ENCODE measurements at places on chromosomes 2 and 18.

DNA sequence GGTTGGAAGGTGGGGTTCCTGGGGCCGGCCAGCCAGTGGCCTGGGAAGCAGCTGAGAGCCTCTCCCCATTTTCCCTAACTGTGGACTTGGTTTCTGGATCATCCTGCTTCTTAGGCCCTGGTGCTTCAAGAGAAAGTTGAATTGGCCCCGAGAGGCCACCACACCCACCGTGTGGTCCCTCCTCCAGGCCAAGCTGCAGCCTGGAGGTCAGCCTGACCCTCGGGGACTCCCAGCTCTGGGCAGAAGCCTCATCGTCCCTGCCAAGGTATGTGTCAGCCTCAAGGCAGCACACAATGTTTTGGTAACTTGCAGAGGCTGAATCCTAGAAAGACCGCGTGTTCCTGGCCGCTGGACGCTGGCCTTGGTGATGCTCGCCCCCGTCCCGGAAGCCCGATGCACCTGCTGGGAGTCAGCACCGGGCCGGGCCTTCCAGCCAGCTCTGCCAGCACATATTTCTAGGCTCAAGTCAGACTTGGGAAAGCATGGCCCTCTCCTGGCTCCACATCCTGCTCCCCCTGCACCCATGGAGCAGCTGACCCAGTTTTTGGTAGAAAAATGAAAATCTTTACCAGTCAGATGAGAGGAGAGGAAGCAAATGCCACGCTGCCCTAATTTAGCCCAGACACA lies 72.6 kb downstream of the ACTR2 start:
- no peak for DNase-seq

GRCh38 chr18:41829647-41830516 lies 125.2 kb upstream of the PIK3C3 start:
- DNase-seq, result no peak

GRCh38 chr2:21257621-21258020 lies 133.9 kb downstream of the TDRD15 start:
- no peak for DNase-seq

DNA sequence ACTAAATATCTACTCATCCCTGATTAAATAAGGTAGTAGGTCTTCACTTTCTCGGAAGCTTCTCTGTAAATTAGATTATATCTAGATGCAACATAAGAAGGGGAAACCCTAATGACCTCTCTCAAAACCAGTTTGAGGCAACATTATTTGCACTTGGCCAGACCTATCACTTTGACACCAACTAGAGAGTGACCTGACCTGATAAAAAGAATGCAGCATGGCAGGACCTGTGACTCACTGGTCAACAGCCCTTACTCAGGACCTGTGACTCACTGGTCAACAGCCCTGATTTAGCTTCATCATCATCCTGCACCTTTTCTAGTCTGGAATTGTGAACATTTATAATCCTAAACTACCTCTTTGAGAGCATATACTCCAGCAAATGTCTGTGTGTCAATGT lies 1957.7 kb upstream of the CELF4 start:
- no peak for DNase-seq

DNA sequence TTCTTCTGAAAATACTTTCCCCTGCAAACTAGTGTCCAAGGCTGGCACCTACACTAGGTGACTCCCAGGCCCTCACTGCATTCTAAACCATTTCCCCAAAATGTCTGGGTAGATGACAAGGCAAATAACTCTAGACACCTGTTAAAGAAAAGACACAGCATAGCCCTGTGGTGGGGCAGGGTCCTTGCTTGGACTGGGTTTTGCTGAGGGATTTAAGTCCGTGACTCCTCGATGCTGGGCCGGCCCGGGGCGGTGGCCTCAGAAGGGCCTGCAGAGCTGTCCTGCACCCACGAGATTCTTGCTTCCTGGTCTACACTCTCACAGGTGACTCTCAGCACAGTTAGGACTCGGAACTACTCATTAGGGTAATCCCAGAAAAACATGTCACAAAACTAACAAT lies 55.2 kb downstream of the MBP start:
- no peak for DNase-seq

- DNase-seq, result no peak
Observed at GRCh38 chr2:196213252-196213980, 42.0 kb upstream of the STK17B start.

DNA sequence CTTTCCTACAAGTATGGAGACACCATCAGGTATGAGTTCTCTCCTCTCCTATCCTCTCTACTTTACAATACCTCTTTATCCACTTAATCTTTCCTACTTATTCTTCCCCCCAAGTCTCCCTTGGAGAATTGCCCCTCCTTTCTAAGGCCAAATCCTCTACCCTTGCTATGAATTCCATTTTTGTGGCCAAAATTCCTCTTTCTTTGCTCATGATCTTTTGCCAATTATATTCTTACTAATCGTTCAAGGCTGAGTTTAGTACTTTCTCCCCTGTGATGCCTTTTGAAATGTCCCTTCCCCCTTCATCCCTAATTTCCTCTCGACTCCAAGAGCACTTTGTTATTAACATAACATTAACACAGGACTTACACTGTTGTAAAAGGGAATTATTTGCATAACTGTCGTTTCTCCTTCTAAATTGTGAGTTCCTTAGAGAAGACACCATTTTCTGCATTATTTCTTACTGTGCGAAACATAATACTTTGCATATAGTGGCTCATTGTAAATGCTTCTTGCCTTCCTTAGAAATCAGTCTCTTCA lies 133.4 kb downstream of the KCTD1 start:
- no peak for DNase-seq

GRCh38 chr2:174903264-174903556 lies 102.0 kb downstream of the CHN1 start:
- no peak for DNase-seq

DNA sequence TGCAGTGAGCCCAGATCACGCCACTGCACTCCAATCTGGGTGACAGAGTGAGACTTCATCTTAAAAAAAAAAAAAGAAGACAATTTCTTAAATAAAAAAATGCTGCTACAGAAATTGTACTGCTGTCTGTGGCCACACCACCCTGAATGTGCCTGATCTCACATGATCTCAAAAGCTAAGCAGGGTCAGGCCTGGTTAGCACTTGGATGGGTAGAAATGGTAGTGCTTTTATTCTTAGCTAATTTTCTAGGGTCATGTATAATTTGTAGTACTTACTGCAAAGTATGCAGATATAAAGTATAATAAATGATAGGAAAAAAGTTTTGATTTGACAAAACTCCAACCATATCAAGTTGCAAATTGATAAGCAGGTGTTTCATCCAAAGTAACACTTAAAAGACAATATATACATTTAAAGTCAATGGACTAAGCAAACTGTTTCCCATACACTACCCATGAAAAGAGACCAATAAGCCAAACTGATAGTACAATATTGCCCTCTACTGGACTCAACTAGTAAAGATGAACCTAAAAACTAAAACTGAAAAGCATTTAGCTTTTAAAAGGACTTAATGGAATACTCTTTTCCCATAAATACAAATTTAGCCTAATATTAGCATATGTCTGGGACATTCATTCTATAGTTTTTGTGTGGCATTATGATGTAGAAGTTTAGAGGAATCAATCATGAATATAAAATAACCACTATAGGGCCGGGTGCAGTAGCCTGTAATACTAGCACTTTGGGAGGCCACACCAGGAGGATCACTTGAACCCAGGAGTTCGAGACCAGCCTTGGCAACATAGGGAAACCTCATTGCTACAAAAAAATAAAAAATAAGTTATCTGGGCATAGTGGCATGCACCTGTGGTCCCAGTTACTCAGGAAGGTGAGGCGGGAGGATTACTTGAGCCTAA lies 18.6 kb upstream of the PEX13 start:
- peak; percentile 78 for DNase-seq

DNA sequence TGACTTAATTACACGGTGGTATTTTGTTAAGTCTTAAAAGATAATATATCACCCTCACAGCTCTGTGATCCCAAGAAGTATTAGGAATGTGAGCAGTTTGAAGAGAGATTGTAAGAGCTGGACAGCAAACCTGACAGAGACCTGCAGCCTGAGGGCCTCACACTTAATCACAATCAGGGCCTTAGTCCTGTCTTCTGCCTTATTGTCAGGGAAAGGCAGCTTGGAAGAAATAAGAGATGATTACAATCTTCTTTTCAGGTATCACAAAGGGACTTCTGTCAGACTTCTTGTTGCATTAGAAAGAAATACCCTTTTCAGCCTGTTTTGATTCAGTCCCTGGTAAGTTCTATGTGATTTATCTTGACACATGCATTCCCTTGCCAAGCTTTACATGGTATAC lies 1433.8 kb upstream of the SLC39A10 start:
- no peak for DNase-seq

DNA sequence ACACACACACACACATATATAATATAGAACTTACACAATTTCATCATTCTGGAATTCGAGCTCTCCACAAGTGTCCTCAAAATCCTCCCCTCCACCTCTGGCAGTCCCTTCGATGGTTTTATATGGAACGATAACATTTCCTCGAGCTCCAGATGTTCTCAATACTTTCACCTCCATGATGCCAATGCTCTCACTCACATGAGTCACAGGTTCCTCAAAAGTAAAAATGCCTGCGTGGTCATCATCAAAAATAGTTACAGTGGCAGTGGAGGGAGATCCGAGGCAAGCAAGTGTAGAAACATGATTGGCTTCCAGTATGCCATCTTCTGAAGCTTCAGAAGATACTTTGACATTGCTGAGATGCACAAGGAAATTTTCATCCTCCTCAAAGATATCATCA lies 23.5 kb downstream of the SLC8A1 start:
- no peak for DNase-seq

GRCh38 chr2:176852667-176853066 lies 359.9 kb upstream of the HNRNPA3 start:
- peak; percentile 2 for DNase-seq

DNA sequence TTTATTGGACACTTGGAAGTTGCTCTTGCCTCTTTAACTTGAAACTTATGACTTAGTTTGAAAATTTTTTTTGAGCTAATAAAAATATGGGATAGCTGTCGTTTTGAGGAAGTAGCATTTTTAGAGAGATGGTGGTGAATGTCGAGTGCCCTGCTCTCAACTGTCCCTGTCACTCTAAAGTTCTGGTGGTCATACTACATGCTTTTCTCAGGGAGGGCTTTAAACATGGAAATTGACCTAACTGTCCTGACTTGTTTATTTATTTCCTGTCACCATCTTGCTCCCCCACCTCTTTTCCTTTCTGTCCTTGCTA lies 16.0 kb downstream of the CEP192 start:
- peak; percentile 72 for DNase-seq

DNA sequence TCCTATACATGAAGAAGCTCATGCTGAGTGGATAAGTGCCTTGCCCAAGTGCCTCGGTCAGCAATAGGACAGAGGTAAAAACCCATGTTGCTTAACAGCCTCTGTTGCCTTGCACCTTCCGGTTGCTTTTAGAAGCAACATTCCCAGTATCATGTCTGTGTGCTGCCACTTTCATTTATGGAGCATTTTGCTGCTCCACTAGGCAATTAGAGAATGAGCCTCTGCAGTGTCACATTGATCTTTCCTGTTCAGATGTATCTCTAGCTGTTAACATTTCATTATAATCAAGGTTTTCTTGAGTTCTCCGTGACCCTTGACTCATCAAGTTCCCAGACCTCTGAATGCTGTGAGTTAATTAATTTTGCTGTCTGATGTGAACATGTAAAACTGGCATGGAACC lies 134.5 kb upstream of the EPB41L3 start:
- DNase-seq, result no peak

GRCh38 chr18:58119819-58120218 lies 75.8 kb downstream of the NEDD4L start:
- DNase-seq, result no peak

GRCh38 chr2:14706201-14706600 lies 73.7 kb downstream of the LRATD1 start:
- no peak for DNase-seq

GRCh38 chr18:54181856-54182602 lies 42.4 kb downstream of the MBD2 start:
- DNase-seq, result no peak

GRCh38 chr2:147913701-147914480 lies 69.1 kb downstream of the ACVR2A start:
- peak; percentile 69 for DNase-seq

GRCh38 chr2:1746174-1747064 lies 2.1 kb upstream of the PXDN start:
- DNase-seq, result no peak

DNA sequence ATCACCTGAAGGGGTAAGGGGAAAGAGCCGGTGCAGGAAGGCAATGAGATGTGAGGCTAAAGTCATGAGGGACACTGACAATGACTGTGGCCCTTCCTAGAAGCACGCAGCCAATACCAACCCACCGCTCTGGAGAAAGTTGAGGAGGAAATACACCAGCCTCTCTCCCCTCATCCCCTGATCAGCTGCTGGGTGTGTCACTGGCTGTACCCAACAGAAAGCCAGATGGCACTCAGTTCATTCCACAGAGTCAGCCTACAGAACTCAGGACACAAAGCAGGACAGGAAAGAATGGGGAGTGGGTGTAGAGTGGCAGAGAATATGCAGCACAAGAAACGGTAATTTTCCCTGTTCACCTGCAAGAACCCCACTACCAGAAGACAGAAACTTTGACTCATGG lies 29.7 kb downstream of the CCBE1 start:
- DNase-seq, result no peak

- DNase-seq, result no peak
Observed at GRCh38 chr2:191183516-191183915, 32.7 kb upstream of the STAT4 start.

- DNase-seq, result no peak
Observed at GRCh38 chr2:146246002-146246735, 1598.7 kb upstream of the ACVR2A start.

GRCh38 chr2:240451791-240452461 lies 16.5 kb downstream of the GPC1 start:
- DNase-seq, result no peak

- DNase-seq, result peak; percentile 53
Observed at GRCh38 chr2:223041527-223042109, 10.4 kb upstream of the KCNE4 start.

- DNase-seq, result no peak
Observed at GRCh38 chr2:142973822-142974207, 96.4 kb downstream of the KYNU start.

- no peak for DNase-seq
Observed at GRCh38 chr2:42091671-42092070, 43.9 kb downstream of the PKDCC start.

- DNase-seq, result no peak
Observed at GRCh38 chr2:235833971-235834620, 334.1 kb downstream of the GBX2 start.

DNA sequence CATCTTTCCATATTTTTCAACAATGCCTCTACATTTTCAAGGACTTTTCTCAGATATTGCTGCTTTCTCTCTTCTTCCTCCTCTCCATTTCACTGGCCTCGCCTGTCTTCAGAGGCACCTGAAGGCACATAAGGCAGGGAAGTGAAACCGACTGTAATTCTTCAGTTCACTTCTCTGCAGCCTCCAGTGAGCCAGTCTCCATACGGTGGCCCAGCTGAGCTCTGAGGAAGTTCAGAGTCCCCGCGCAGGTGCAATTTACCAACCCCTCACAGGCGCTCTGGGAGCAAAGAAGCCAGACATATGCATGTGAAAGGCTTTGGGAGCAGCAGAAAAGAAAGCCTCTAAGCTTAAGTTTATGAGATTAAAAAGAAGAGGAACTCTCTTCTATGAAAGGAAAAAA lies 12.4 kb downstream of the KLHL14 start:
- DNase-seq, result no peak

- DNase-seq, result peak; percentile 61
Observed at GRCh38 chr2:229273723-229274338, 2.7 kb upstream of the PID1 start.
